ENCODE measurements at places on chromosomes 1 and 21.

DNA sequence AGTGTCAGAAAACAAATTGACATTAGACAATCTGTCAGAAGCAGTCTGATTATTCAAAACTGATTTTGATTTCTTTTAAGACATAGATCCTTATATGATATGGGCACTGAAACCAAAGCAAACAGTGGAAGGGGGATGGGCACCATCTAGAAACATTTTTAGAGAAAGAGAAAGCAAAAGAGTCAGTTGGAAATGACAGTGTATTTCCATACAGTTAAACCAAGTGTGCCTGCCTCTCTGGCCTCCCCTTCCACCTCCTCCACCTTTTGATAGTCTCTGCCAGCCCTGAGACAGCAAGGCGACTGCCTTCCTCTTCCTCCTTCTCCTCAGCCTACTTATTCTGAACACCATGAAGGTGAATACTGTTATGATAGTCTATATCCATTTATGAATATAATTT is 949.7 kb downstream of the AMY1C start:
- no peak for DNase-seq

DNA sequence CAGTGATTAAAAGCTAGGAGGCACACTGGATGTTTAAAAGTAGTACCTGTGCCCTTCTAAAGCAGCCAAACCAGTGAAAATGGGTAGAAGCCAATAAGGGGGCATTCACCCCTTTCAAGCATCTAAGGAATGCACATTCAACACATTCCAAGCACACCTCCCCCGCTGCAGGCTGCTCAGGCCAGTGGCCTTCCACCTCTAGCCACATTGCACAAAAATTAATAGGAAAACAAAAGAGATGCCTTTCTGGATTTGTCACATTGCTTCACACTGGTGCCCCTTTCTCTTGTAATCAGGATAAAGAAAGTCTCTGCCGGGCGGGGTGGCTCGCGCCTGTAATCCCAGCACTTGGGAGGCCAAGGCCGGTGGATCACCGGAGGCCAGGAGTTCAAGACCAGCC is 834.0 kb downstream of the USP25 start:
- no peak for DNase-seq

DNA sequence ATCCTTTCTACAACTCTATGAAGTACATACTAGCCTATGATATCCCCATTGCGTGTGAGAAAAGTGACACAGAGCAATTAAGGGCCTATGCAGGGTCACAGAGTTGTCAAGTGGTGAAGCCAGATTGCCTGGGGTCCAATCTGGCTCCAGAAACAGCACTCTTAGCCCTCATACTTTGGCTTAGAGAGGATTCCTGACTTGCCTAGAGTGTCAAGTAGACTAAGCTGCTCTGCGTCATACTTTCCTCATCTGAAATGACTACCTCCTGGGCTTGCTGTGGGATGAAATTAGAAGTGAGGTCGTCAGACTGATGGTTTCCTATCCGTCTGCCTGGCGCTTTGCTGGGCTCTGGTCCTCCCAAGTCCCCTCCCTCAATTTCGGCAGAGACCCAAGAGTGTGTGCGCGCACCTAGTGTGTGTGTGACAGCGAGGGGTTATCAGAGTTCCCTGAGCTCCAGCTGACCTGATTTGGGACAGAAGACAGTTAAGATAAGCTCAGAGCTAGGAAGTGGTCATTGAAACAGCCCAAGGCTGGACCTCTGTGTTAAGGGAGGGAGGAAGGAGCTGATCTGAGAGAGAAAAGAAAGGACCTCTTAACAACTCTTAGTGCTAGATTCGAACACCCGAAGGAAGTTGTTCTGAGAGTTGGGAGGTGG is 5.4 kb upstream of the NUAK2 start:
- no peak for DNase-seq

DNA sequence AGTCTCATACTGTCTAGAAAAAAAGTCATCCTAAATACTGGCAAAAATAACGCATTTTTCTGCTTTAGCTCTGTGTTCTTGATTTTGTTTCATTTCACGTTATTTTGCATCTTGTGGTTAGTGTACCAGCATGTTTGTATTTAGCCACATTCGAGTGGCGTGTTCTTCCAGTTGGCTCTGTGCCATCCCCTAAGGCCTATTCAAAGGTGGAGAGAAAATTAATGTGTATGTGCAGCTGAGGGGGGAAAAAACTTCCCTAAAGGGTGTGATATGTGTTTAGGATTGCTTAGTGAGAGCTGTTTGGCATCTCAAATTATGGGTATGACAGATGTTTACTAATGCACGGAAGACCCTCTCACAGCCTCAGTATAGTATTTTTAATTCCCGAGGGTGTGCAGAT is 12.1 kb downstream of the DNAJC16 start:
- no peak for DNase-seq

- DNase-seq: no peak
These were observed 11.7 kb downstream of the GPR161 start for GRCh38 chr1:168125051-168125450.

DNA sequence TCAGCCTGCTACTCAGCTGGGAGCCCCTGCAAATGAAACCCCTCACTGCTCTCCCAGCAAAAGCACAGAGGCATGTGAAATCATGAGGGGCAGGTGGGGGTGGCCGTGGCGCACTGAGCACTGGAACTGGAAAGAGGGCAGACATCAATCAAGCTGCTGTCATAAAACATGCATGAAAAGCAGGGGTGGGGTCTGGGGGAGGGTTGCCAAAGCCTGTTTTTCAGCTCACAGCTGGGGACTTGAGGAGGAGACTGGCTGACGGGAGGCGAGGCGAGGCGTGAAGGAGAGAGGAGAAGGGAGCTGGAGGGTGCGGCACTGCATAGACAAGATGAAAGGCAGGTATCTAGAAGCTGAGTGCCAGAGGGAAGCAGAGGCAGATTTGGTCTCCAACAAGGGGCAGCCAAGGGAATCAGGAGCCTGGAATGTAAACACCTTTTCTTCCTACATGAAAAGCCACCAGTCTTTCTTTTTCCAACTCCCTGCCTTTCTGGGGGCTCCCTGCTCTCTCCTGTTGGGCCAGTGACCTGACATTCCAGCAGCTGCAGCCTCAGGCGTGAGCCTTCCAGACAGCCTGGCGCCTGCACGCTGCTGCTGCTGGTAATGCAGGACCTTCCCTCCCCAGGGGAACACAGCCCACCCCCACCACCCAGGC is 87.0 kb downstream of the NMNAT2 start:
- no peak for DNase-seq

- DNase-seq: peak; percentile 52
These were observed 45.9 kb downstream of the KIAA0040 start for GRCh38 chr1:175146529-175147213.

GRCh38 chr1:190747704-190748103 is 270.0 kb upstream of the BRINP3 start:
- no peak for DNase-seq

DNA sequence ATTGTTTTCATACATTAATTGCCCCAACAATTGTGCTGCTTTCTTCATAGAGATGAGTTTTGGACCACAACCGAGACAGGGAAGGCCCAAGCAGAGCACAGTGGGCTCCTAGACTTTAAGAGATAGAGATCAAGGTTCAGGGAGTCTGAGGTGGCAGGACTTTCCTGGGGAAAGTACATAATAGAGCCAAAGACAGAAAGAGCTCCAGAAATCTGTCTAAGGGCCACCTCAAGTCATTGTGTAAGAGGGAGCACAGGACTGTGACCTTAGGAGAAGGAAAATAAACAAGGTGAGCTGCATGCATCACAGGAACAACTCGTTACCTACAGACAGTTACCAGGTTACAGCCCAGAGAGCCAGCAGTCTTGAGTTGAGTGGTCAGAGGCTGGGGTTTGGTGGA is 41.3 kb upstream of the CR2 start:
- DNase-seq: no peak

DNA sequence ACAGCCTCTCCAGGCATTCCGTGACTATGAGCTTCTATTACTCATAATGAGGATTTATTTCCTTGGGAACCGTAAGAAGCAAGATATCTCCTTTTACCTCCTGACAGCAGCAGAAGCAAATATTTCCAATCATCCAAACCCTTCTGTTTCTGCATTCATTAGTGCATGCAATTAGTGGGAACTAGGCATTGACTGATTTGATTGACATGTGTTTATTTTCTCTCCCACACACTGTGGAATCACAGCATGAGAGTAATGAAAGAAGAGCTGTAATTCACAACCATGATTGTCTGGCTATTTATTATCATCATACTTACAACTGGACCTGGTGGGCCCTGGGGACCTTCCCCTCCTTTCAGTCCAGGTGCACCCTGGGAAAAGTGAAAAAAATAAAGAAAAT is 146.8 kb downstream of the COL11A1 start:
- DNase-seq: no peak

DNA sequence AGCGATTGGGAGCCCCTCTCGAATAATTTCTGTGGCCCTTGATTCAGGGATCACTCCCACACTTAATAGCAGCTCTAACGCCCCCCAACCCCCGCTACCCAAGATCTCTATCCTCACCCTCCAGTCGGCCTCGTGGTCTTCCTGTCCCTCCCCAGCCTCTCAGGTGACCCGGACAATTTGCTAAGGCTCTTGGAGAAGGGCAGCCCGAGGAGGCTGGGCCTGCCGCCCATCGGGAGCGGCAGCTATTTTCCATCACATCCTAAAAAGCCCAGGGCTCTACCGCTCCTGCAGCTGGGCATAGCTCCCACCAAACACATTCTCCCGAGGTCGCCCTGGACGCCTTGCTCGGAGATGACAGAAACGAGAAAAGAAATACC is 12.0 kb upstream of the PHLDA3 start:
- no peak for DNase-seq

DNA sequence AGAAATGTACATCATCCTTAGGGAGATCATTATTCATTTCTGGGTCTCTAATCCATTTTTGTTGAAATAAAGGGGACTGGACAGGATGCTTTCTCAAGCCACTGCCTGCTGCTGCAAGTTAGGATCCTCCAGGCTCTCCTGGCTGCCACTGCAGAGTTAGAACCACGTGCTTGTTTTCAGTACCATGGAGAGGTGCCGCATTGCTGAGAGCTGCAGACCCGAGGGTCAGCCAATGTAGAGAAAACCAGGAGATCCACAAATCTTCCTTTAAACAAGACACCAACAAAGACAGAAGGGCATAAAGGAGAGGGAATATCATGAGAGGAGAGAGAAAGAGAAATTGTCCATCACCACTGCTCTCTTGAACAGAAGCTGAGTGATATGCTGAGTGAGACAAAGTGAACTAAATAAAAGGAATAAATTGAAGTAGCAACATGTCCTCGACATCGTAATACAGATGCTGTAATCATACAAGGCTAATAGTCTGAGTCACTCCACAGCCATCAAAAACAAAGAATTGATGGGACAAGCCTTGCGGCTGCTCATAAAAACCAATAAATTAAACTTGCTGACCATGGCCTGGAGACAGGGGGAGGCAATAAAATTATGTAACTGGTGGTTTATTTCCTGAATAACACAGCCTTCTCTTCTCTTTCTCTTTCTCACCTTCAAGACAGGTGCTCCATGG is 255.7 kb downstream of the OMA1 start:
- no peak for DNase-seq

DNA sequence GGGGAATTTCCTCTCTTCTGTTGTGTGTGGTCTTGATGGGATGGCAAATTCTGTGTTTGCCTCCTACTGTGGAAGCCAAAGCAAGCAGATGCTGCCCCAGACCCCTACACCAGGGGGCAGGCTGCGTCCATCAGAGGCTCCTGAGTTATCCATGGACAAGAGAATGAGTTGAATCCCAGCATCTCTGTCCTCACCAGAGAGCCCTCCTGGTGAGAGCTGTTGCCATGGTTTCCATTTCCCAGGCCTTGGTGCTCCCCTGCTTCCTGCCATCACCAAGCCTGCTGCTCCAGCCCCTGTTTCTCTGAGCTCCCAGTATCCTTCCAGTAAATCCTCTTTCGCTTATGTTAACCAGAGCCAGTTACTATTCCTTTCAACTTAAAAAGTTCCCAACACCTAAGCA is 20.4 kb upstream of the GNG12 start:
- DNase-seq: no peak

GRCh38 chr1:71019233-71019969 is 28.2 kb downstream of the PTGER3 start:
- DNase-seq: no peak

DNA sequence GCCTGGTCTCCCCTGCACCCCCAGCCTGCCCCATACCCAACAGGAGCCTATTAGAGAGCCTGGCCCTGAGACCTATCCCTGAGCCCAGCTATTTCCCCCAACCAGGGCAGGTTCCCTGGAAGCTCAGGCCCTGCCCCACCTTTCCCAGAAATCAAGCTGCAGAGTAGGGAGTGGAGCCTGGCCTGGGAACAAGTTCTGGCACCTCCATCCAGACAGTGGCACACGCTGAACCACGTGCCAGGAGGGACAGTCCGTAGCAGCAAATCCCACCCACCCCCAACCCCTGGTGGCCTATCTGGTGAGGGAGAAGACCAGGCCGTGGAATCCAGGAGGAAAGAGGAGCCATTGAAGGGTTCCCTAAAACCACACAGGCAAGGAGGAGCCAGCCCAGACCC is 22.6 kb downstream of the TNNT2 start:
- no peak for DNase-seq

- no peak for DNase-seq
These were observed 25.3 kb downstream of the COLGALT2 start for GRCh38 chr1:184012187-184012586.

DNA sequence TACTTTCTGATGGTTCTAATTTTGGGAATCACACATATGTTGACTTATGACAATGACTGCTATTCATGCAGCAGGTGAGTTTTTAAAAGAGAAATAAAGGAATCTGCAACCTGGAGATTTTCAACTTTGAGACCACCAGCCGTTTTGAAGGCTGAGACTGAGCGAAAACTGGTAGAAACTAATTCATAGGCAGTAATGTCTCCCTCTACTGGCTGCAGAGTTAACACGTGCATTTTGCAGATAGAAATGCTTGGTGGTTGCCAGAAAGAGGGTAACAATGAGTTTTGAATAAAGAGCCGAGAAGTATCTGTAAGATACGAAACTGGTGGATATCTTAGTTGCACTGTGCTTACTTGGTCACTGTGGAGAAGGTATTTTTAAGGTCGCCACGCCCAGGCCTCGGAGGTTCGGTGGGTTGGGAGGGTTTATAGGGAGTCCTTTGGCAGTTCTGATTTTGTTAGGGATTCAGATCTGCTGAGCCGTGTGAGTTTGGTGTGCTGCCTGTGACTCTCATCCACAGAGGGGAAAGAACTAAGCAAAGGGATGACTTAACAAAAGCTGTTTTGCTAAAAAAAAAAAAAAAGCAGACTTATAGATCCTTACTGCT is 83.0 kb downstream of the RYR2 start:
- no peak for DNase-seq

- no peak for DNase-seq
These were observed 134.3 kb downstream of the ZP4 start for GRCh38 chr1:237756304-237756967.

All from stimulated activated CD8-positive, alpha-beta memory T cell treated with anti-CD3 and anti-CD28 coated beads, Interleukin-4, amount 100 ng/mL, for 24 hours (primary cell).